ENCODE measurements at places on chromosomes 6 and 20.

DNA sequence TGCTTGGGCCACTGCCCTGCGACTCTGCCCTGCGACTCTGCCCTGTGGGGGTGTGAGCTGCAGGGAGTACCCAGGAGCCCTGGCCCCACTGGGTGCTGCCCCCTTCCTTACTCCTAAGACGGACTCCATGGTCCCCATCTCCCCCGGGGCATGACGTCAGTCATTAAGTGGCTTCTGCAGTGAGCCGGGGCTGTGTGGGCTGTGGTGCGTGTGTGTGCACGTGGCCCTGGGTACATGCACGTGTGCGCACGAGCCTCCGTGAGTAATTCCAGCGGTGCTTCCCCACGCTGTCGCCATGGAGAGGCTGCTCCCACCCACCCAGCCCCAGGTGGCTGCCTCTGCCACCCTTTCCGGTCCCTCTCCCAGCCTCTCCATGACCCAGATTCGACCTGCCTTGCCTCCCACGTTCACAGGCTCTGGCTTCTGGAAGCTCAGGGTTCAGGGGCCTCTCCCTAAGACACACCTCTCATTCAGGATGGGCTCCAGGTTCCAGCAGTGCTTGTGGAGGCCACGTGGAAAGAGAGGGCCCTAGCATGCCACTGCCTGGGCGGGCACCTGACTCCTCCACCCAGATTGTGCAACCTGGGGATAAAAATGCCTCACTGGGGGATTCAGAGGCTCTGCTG is 88.3 kb downstream of the DLGAP4 start:
- no peak for DNase-seq

GRCh38 chr6:37480951-37481534 is 18.6 kb downstream of the CCDC167 start:
- no peak for DNase-seq

- no peak for DNase-seq
These were observed 33.9 kb downstream of the FOXO3 start for GRCh38 chr6:108594640-108595039.

GRCh38 chr20:15921930-15922329 is 651.3 kb downstream of the KIF16B start:
- no peak for DNase-seq

DNA sequence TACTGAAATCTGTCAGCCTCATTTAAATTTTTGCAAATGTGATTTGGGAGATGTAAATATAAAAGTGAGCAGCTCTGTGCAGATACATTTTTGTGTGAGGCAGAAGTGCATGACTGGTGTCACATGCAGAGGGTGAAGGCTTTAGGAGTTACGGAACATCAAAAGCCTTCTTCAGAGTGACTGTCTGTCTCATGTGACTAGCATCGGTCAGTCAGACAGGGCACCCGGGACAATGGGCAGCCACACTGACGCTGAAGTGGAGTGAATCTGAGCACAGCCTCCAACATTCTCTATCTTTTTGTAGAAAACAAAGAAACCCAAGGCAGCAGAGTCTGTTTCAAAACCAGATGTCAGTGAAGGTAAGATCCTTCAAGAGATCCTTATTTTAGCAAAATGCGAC is 7.9 kb upstream of the FAM209A start:
- DNase-seq: no peak

DNA sequence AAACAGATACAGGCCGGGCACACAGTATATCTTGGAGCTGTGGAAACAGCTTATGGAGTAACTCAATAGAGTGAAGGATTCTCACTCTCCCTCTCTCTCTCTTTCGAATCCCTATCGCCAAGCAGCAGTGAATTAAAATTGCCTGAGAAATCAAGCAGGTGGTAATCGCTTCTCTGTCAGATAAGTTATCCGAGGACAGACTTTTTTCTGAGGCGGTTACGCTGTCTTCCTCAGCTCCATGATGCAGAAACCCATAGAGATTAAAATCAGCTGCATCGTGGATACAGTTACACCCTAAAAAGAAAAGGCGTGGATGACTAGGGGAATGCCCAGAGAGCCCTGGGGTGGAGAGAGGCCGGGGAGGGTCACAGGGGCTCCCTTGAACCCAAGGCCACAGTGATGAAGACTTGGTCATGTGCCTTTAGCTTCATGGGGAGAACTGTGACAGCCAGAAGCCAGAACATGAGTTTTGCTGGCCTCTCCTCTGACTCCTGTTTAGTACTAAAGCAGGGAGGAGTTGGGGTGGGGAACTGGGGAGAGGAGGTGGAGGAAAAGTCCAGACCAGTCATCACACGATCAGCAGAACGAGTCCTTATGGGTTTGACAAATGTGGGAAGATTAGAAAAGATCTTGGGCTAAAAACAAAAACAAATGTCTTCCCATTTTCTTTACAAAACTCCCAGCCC is 138.8 kb upstream of the JARID2 start:
- no peak for DNase-seq

DNA sequence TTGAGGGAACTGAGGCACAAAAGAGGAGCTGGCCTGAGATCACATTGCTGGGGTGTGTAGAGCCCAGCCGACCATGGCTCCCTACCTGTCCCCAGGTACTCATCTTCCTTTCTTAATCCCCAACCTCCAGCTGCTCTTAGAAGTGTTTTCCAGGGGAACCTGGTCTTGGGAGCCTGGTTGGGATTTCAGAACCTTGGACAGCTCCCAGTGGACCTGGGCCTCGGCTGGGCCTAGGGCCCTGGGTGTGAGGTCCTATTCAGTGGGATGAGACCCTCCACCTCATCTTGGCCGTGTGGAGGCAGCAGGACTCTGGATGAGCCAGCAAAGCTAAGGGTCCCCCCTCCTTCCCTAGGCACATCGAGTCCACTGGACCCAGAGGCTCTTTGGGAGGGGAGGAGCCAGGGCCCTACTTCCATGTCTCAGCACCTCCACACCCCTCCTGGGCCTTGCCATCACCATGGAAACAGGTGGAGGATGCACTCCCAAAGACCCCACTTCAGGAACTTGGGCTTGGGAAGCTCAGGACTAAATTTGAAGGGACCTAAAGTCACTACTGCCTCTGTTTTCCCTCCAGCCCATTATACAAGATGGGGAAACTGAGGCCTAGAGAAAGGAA is 38.5 kb downstream of the DLGAP4 start:
- peak; percentile 59 for DNase-seq

- DNase-seq: no peak
These were observed 15.8 kb upstream of the HLA-DQA1 start for GRCh38 chr6:32621372-32621771.

DNA sequence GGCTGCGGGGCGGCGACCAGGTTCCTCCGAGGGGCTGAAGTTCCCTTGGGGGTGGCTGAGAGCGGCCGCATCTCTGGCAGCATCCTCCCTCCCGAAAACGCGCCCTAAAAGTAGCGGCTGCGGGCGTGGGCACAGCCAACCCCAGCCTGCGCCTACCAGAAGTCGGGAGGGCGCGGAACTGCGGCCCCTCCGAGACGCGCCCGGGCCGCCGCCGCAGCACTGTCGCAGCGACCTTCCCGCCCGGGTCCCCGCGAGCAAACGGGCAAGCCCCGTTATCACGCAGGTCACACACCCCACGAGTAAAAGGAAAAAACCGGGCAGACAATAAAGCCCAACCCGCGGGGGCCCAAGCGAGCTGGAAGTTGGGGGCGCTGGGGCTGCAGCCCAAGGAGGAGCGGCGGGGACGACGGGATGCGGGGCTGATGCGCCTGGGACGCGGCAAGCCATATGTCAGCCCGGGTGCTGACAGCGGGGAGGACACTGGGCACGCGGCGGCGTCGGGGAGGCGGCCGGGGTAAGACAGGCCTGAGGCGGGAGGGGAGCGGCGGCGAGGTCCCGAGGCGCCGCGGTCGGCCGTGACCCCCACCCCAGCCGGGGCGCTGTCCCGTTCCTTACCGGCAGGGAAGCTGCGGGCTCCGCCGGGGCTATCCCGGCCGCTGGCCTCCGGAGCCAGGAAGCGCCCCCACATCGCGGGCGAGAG is 659 bp downstream of the CEP85L start:
- DNase-seq: peak; percentile 21

- DNase-seq: no peak
These were observed 10.7 kb upstream of the MUC21 start for GRCh38 chr6:30972816-30973215.
